ENCODE measurements at places on chromosomes 6 and 20.
A peak's percentile ranks its signal among the peaks of the same experiment; 100 is the strongest.

DNA sequence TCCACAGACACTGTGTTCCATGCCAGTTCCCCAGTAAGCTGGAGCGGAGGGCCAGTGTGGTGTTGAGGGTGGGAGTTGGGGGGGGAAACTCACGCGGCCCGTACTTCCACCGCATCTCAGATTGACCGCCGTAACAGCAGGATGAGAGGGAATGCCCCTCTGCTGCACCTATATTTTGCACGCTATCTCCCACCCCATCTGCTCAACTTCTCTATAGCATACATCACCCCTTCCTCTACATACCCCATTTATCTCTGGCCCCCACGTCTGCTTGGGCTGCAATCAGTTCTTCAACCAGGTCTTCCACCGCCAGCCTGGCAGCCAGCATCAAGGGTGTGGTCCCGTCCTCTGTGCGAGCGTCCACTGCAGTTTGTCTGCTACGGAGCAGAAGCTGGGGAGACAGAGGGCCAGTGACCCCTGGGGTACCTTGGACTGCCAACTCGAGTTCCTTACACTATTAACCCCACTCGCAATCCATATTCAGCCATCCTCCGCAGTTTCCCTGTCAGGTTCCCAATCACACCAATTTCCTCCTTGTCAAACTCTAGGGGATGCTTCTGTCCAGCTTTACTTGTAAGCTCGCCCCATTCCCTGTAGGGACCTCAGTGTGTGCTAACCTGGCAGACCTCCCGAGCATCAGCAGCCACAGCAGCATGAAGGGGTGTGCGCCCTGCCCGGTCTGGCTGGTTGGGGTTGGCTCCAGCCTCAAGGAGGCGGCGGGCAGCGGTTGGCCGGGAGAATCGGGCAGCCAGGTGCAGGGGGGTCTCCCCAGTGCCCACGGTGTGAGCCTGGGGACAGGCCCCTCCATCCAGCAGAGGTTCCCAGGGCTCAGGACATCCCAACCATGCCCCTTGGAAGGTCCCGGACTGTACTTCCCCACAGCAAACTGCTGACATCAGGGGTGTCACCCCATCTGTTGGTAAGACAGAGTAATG lies 4.5 kb upstream of the GPSM3 start:
- no peak for ATAC-seq

DNA sequence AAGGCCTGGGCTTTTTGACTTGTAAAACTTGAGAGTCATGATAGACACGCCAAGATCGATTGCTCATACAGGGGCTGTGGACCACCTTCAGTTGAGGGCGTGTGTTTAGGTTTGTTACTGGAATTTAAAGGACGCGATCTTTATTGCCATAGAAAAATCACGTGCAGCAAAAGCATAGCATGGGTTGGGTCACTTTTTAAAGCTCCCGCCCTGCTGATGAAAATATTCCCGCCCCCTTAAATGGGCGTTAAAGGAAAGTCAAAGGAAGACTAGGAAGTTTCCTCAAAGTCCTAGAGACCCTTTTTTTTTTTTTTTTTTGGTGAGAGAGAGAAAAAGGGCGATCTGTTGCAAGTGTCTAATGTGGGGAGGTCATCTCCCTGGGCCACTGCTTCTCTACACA lies 23.1 kb downstream of the TFAP2A start:
- no peak for ATAC-seq

DNA sequence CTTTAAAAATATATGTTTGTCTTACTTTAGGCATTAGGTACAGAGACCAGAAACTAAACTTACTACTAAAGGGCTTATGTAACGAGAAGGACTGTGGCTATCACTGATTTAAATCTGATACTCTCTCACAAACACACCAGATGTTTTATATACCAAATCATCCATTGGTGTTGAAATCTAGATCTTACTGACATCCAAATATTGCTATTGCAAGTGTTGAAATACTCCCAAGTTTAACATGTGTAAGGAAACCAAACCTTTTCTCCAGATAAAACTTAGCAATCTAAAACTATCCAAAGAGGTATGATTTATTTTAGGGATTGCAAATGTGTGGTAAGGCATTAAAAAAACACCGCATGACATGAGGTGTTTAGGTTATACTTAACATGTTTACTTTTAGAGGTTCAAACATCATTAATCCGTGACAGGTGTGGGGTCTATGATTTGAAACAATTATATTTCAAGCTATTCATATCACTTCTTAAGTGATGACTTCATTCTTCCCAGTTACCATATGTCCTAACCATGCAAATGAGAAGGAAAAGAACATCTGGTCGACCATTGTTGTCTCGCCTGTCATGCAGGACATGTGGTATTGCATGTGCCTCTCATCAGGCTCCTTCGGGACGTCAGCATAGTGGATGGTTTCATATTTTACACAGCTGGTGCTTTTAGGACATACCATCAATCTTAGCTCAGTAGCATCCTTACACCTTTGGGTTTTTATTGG lies 168.3 kb upstream of the SPACA1 start:
- ATAC-seq, result no peak

DNA sequence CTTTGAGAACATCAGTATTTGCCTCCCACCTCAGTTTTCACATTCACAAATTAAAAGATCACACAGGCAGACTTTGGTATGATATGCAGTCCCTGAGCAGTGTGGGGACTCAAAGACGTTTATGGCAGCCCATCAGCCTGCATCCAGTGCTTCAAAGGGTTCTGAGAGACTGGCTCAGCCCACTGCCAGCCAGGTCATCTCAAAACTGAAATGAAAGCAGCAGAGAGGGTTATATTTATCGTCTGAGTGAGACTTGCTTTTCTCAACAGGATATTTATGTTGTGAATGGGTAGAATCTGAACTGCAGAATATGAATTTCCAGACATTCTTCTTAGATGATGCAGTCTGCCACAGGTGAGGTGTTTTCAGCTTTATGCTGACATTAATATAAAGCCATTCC lies 159.8 kb downstream of the NRN1 start:
- no peak for ATAC-seq

DNA sequence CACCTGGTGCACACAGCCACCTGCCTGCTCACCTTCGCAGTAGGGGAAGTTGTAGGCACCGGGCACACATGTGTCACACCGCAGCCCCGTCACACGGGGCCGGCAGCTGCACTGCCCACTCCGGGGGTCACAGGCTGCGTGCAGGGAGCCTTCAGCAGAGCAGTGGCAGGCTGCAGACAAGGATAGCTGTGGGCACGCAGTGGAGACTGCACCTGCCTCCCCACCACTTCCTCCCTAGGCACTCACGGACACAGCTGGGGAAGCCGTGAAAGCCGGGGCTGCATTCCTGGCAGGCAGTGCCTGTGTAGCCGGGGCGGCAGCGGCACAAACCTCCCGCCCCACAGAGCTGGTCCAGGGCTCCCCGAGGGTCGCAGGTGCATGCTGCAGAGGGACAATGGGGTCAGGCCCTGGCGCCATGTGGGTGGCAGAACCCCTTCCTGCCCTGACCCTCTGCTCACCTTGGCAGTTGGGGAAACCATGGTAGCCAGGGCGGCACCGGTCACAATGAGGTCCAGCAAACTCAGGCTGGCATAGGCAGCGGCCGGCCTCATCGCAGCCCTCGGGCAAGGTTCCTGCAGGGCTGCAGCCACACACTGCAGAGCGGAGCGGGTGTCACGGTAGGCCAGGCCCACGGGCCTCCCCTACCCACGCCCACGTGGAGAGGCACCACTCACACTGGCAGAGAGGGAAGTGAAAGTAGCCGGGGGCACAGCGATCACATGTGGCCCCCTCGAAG lies 29.4 kb downstream of the LAMA5 start:
- no peak for ATAC-seq

DNA sequence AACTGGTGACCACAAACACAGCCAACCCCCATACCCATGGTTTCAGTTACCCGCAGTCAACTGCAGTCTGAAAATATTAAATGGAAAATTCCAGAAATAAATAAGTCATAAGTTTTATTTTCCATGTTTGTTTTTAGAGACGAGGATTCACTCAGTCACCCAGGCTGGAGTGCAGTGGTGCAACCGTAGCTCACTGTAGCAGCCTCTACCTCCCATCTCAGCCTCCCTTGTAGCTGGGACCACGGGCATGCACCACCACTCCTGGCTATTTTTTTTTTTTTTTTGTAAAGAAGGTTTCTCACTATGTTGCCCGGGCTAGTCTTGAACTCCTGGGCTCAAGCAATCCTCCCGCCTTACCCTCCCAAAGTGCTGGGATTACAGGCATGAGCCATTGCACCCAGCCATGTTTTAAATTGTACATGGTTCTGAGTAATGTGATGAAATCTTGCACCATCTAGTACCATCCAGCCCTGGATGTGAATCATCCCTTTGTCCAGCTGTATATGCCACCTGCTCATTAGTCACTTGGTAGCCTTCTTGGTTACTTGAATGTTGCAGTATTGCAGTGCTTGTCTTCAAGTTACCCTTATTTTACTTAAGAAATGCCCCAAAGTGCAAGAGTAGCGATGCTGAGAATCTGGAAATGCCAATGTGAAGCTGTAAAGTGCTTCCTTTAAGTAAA lies 14.5 kb downstream of the CSNK2A1 start:
- no peak for ATAC-seq

DNA sequence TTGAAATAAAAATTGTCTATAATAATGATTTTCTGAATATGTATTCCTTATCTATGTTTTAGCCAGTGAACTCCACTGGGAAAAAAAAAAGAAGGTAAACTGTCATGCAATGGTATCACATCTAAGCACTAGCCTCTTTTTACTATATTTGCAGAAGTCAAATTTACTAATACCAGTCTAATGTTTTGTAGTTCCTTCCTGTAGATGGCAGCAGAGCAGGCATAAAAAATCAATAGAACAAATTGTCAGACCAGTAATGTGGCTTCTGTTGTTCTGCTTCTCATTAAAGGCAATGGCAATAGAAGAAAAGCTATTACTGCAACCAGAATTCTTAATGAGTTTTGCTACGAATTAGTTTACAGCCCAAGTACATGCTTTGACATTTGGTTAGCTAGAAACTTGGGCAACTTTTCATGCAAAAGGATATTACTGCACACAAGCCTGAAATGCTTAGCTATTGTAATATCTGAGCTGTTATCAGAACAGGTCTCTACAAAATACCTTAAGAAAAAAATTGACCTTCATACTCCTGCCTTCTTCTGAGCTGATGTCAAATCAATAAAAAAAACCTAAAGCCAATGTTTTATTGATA lies 476.9 kb downstream of the KHDRBS2 start:
- ATAC-seq, result 0 out of 3 replicates have a peak, but pooled peaks have one; percentile 40

GRCh38 chr6:46175446-46175845 lies 4.7 kb upstream of the ENPP5 start:
- ATAC-seq, result no peak
